Activated CD4-positive, alpha-beta T cell treated with anti-CD3 and anti-CD28 coated beads for 36 hours (primary cell): ENCODE measurements at places on chromosomes 3 and 15. TPM values are rescaled to one million over a fixed set of nuclear protein-coding genes. Genes with fewer than 3 reads are reported as not detected.
A peak's percentile ranks its signal among the peaks of the same experiment; 100 is the strongest.

The DGKG gene
- 1.3 TPM for total RNA-seq

The CXCR6 gene
- total RNA-seq = 0.85 TPM

The AP3B2 gene
- total RNA-seq = 0.39 TPM

The CYP8B1 gene
- total RNA-seq = not detected

The EFCAB12 gene
- total RNA-seq = 0.73 TPM

The SLCO3A1 gene
- 5.6 TPM for total RNA-seq

The GABRA5 gene
- total RNA-seq = not detected

The GP9 gene
- not detected for total RNA-seq

The FAM81A gene
- total RNA-seq = 0.26 TPM

The TMEM212 gene
- not detected for total RNA-seq

- peak; percentile 70 for DNase-seq
Observed at GRCh38 chr3:11601446-11602238, 42.1 kb downstream of the VGLL4 start.

GRCh38 chr15:40584191-40584590, 9.9 kb upstream of the KNL1 start:
- no peak for DNase-seq

- DNase-seq = no peak
Observed at GRCh38 chr3:72220946-72221345, 436.0 kb upstream of the PROK2 start.

- DNase-seq = no peak
Observed at GRCh38 chr3:123961508-123961856, 453 bp upstream of the CCDC14 start.

DNA sequence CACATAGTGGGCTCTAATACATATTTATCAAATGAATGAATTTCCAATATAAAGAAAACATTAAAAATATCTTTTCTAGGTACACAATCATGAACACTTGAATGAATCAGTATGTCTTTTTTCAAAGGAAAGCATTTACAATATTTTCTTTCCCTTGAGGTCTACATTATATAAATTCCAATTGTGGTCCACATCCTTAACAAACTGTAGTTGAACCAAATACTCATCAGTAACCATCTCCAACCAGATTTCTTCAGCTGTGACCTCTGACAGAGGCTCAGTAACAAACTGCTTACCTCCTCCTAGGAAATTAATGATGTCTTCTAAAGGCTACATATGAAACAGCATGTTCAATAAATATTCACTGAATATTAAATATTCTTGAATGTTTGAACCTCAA, 58.8 kb downstream of the CFAP20DC start:
- no peak for DNase-seq

GRCh38 chr3:13850161-13850945, 29.5 kb downstream of the WNT7A start:
- no peak for DNase-seq

- no peak for DNase-seq
Observed at GRCh38 chr15:80888846-80889245, 100.8 kb downstream of the MESD start.

DNA sequence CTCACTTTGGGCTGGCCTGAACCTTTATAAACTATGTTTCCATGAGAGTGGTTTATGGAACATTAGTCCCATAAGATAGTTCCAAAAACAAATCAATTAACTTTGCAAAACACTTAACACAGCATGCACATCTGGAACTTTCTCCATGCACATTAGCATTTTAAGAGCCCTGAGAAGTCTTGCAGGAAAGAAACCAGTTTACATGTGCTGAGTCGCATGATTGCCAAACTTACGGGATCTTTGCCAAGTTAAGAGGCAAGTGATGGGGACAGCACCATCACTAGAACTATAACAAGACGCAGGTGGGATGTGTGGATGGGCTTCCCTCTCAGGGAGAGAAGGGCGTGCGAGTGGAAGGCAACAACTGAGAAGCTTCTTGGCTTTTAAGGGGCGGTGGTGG, 20.7 kb downstream of the ADAMTS9 start:
- DNase-seq = no peak

DNA sequence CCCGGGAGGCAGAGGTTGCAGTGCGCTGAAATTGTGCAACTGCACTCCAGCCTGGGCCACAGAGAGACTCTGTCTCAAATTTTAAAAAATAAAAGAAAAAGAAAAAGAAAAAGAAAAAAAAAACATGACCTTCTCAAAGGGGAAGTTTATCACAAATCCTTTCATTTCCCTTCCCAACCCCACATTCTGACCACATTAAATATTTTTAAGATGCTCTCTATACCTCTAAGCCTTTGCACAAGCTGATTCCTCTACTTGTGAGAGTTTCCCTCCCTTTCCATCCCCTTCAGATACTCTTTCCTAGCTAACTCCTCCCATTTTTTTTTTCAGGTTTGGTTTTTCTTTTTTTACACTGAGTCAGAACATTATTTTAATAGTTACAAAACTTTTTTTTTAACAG, 4.0 kb downstream of the HIGD1A start:
- DNase-seq = no peak

GRCh38 chr15:42014406-42014805, 6.4 kb downstream of the PLA2G4E start:
- no peak for DNase-seq

DNA sequence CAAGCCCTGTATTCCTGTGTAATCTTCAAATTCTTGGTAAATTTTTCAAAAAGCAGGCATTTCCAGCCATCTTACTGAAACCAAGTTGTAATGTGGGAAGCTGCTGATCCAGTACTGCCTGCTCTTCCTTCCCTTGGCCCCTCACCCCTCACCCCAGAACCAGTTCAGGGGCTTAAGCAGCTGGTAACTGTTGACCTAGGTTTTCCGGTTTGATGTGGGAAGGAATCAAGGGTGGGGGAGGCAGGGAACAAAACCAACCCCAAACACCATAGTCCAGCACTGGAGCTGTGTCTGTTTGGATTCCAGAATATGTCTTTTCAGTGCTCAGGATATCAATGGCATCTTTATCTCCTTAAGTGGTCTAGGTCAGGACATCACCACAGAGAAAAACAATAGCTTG, 26.7 kb downstream of the SNX1 start:
- no peak for DNase-seq

GRCh38 chr3:110562621-110563020, 509.0 kb upstream of the NECTIN3 start:
- DNase-seq = no peak

DNA sequence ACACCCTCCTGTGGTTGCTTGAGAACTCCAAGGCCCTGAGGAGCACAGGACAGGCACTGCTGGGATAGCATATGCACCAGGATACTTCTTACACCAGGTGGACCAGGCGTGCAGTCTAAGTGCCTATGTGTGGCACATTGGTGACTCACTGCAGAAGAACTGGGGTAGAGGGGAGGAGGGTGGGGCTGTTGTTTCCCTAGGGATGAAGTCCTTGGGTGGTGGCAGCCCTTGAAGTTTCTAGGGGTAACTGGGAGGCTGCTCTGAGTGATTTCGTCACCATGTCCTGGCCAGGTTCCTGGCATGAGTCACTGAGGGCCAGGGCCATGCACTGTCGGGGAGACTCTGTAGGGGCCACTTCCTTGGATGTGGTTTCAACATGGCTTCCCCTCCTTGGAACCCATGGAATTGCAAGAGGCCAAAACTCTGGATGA, 15.9 kb downstream of the MYZAP start:
- no peak for DNase-seq

- no peak for DNase-seq
Observed at GRCh38 chr15:28912422-28912821, 26.6 kb downstream of the APBA2 start.

DNA sequence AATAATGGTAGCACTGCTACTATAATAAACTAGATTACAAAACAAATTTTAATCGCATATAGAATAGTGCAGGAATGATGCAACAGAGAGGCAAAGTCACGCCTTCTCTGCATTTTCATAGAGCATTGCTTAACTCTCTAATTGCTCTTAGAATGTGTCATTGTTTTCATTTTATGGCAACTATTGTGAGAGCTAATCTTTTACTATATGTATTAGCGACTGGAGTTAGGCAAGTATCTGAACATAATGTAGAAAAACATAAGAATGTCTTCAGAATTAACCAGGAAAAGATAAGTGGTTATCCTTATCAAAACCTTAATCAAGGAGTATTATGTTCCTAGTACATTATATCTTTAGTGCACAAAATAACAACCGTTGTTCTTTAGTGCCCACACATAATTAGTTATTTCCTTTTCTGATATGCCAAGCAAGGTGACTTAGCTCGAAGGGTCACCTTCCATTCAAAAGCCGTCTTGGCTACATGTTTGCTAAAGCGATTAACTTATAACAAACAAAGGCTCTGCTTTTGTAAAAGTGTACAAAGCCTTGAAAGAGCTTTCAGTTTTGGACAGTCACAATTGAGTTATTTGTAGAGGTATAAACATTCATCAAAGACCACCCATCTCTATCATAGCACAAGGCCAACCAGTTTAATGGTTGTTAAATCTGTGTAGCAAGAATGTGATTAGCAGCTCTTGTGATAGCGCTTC, 1328.9 kb downstream of the ROBO2 start:
- DNase-seq = no peak

DNA sequence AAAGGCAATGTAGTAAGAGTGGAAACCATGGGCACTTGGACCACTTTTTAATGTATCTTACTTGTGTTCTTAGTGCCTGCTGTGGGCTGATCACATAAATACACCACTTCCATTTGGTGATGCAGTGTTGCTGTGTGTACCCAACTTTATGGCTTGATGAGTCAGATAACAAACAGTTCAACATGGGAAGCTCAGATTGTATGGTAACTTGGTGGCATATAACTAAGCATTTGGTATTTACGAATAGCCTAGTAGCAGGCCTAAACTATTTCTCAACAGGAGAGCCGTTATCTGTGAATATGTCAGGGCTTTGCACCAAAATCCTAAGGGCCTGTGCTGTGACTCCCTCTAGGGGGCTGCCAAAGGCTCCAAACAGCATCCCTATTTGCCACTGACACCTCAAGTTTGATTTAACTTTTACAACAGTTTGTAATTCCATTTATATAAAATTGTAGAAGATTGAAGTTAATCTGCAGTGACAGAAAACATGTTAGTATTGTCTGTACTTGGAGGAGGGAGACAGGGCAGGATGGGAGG, 640.4 kb upstream of the CADM2 start:
- no peak for DNase-seq

- DNase-seq = no peak
Observed at GRCh38 chr15:99958426-99959097, 225.3 kb upstream of the LYSMD4 start.

DNA sequence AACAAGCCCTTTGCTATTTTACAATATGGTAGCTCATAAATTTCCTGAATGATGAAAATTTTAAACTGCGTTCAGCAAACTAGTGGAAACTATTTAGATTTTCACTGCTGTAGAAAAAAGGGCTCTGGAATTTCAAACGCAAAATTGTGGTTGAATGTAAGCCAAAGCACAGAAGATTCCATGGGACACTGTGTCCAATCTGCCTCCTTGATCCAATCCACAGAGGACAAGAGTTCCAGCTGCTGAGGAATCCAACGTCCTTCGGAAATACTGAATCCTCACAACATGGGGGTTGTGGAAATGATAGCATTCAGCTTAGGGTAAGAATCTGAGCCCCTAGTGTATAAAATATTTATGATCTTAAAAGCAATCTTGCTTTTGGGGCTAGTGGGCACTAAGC, 161.0 kb downstream of the PLD1 start:
- DNase-seq = no peak
